ENCODE measurements at places on chromosomes 2 and 18. TPM values are rescaled to one million over a fixed set of nuclear protein-coding genes. Genes with fewer than 3 reads are reported as not detected.

GRCh38 chr2:144943986-144944385 is 424.1 kb upstream of the ZEB2 start:
- no peak for DNase-seq

GRCh38 chr2:118056165-118056534 is 32.1 kb upstream of the INSIG2 start:
- DNase-seq = peak; percentile 91

Gene BOLL
- not detected for total RNA-seq

Gene ITPRID2
- 47.5 TPM for total RNA-seq

GRCh38 chr2:205660521-205661124 is 21.7 kb upstream of the NRP2 start:
- no peak for DNase-seq

DNA sequence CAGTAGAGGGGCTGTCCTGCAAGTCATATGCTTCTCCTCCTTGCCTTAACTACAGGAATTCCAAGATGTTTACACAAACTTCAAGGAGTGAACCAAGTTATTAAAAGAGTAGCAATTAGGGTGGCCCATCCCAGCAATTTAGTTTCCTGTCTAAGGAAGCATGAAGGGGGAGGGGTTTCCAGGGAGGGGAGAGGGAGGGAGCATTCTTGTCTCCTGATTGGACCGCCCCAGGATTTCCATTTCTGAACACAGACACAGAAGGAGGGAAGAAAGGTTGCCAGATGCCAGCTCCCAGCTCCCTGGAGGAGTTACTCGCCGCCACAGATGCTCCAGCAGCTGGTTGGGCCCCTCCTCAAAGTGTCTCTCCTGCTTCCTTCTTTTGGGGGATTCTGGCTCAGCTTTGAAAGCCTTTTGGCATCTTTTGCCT is 107.6 kb downstream of the TRIB2 start:
- no peak for DNase-seq

GRCh38 chr2:161625996-161626395 is 1.8 kb downstream of the SLC4A10 start:
- no peak for DNase-seq

- no peak for DNase-seq
Measured at GRCh38 chr2:191597186-191597751, 80.7 kb upstream of the NABP1 start.

DNA sequence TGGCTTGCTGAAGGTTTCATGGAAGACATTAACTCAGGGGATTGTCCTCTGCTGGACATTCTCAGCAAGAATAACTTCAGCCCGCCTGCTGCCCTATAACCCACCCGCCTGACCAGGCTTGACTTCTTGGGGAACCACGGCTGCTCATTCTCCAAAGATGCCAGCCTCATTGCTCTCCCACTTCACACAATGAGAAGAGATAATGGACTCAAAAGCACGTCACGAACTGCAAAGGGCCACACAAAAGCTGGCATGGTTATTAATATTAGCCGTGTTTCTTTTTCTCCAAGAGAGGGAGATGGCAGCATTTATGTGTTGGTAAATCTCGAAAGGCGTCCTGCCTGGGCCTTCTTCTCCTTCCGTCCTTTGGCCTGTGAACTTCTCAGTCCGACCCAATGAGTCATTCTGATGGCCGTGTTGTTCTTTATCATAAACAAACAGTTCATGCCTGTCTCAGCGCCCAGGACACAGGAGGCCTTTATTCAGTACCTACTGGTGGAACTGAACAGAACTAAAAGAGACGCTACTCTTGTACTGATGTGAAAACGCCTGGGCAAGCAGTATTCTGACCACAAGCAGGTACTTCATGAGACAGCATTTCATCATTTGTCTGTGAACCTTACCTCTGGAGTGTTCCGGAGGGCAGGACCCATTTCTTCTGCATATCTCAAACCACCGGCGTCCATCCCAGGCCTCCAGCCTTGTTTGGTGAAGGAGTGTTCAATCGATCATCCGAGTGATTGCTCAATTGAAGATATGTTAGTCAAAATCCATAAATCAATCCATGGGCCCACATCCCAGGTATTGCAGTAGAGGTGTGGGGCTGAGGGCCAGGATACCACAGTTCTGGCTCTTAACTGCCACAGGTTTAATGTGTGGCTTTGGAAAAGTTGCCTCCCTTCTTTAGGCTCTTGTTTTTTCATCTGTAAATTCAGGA is 25.1 kb upstream of the KLHL29 start:
- no peak for DNase-seq

- no peak for DNase-seq
Measured at GRCh38 chr18:78527984-78528383, 451.6 kb upstream of the SALL3 start.

- peak; percentile 34 for DNase-seq
Measured at GRCh38 chr2:96815326-96816126, 542 bp upstream of the CNNM3 start.

DNA sequence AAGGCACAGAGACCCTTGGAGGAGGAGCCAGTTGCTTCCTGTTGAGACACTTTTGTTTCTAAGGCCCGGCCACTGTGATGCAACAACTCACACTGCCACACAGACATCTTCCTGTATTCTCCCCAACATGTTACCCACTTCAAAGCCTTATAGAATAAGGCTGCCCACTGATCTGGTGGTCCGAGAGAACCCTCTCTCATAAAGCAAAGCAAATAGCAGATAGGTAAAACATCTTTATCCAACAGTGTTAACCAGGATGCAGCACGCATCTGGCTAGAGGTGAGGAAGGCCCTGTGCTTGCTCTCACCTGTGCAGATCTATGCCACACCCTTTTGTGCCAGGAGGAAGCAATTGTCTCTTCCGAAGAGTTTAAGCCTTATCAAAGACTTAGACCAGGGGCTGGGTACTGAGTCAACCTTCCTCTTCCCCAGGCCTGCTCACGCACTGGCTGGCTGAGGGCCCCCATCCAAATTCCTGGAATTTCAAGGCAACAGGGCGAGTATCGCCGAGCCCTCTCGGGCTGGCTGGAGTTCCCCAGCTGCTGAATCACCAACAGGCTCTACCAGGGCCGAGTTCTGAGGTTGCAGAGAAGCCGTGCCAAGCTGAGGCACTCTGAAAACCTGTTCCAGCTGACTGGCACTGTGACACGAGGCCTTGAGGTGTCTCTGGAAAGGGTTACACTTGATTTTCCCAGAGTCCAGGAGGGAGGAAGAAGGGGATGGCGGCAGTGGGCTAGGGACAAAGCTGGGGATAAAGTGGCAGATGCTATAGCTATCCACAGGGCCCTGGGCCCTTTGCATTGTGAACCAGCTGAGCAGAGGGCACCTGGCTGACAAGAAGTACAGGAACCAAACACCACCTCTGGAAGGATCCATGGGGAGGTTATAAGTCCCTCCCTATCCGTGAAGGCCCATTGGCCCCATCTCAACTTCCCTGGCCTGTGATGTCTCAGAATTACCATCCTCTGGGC is 29.3 kb downstream of the TGFA start:
- DNase-seq = no peak

Gene DSG2
- not detected for total RNA-seq

Gene ANKMY1
- total RNA-seq = 69.4 TPM

DNA sequence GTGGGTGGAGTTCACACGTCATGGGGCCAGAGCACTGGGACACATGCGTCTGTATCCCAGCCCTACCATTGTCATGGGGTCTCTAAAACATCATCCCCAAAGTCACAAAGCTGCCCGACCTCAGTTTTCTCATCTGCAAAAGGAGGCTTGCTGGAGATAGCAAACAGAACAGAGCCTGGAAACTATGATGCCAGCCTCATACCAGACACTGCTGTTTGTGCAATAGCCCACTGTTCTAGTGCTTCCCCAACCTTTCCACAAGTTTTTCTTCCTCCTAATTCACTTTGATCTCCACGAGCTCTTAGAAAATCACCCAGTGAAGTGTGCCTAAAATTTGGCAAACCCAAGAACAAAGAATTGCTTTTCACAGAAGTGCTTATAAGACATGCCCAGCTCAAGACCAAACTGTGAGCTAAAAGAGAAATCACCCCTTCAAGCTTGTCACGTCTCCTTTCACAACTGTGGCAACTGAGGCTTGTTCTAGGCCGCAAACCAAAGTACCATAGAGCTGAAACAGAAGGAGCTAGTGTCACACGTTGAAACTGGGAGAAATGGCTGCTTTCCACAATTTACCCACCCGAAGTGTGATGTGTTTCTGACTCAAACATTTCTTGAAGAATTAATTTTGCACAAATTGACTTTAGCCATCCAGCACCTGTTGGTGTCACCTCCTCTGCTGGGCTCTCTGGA is 162.7 kb upstream of the ID2 start:
- no peak for DNase-seq

Gene TMEM200C
- total RNA-seq = not detected

DNA sequence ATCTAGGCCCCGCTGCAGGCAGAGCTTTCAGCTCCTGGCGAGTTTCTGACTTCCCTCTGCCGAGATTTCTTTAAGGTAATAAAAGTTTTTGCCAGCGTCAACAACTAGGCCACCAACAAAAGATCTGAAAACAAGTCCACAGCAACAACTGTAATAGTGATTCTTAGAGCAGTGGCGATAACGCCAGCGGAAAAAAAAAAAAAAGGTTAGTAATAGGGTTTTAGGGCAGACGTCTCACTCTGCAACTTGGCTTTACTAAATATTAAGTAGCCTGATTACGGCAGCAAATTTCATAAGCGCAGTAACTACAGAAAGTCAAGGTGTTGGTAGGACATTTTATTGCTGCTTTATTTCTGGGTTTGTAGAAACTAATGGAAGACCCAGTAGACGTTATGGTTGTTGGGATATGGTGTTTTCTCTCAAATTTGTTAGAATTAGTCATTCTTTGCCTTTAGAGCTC is 481 bp downstream of the SLC30A6 start:
- no peak for DNase-seq

DNA sequence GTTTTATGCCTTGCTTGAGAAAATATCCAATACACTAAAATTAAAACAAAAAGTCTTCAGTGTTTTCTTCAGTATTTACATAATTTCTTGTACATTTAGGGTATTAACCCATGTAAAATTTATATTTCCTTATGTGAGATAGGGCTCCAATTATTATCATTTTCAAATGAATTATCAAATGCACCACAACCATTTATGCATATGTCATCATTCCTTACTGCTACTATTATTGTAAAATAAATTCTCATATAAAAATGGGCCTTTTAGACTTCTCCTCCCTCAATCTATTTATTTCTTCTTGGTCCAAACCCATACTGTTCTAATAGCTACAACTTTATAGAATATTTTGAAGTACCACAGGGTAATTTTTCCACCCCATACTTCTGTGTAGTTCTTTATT is 175.3 kb upstream of the LYPD1 start:
- no peak for DNase-seq

- DNase-seq = no peak
Measured at GRCh38 chr2:120162716-120163115, 60.5 kb downstream of the TMEM185B start.

Gene CDH7
- not detected for total RNA-seq
